Amniotic stem cell (primary cell): ENCODE measurements at places on chromosomes 1 and 21.

GRCh38 chr1:215488850-215489249, 78.3 kb upstream of the KCTD3 start:
- no peak for DNase-seq

DNA sequence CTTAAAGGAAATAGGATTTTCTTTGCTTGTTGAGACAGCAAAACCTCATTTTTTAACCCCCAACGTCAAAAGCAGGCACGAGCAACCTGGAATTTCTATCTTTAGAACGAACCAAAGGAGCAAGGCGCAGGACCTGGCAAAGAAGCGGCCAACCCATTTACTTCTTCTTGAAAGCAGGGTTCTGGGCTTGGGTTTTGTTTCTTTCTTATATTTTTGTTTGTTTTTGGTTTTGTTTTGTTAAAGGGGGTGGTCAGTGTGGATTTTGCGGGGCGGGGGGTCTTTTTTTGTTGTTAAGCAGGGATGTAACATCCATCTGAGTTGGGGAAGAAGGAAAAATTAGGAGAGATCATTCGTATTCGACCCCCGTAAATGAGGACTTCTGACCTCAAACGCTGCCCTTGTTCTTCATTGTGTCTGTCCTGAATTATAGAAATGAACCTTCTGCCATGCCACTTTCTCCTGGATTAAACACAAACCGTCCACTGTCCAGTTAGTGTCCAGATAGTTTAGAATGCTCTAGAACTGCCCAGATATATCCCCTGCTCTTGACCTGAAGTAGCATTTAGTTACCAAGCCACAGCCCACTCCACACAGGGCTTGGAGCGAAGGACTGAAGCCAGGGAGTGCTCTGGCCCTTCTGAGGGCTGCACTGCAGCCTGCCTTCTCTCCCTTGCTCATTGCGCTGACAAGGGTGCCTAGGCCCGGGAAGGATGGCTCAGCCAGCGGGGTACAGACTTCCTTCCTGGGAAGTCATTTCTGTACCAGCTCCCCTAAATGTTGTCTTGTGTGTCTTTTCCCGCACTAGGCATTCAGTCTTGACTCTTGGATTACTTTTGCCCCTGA, 909 bp upstream of the APP start:
- DNase-seq = no peak

DNA sequence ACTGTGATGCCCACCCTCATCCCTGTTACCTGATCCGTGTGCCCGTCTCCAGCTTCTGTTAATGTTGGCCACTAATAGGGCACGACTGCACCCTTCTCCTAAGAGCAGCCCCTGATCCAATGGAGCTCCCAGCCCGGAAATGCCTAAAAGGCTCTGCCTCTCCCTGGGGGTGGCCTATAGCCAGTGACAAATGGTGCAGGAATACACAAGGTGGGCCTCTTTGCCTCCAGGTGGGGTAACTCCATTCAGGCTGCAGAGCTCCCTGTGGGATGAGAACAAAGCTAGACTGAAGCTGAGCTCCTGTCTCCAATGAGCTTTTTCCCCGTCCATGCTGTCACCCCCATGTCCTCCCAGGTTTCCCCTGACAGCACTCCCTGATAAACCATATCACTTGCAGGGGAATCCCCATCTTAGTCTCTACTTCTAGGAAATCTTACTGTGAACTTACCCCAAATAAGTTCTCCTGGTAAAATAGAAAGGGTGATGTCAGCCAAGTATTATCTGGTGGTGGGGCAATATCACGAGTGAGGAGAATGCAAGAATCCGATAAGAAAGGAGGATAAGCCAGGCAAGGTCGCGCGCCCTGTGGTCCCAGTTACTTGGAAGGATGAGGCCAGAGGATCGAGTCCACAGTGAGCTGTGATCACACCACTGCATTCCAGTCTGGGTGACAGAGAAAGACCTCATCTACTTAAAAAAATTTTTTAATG, 18.6 kb downstream of the S100A7A start:
- DNase-seq = no peak

- DNase-seq = no peak
Measured at GRCh38 chr1:180258290-180258689, 28.2 kb downstream of the LHX4 start.

DNA sequence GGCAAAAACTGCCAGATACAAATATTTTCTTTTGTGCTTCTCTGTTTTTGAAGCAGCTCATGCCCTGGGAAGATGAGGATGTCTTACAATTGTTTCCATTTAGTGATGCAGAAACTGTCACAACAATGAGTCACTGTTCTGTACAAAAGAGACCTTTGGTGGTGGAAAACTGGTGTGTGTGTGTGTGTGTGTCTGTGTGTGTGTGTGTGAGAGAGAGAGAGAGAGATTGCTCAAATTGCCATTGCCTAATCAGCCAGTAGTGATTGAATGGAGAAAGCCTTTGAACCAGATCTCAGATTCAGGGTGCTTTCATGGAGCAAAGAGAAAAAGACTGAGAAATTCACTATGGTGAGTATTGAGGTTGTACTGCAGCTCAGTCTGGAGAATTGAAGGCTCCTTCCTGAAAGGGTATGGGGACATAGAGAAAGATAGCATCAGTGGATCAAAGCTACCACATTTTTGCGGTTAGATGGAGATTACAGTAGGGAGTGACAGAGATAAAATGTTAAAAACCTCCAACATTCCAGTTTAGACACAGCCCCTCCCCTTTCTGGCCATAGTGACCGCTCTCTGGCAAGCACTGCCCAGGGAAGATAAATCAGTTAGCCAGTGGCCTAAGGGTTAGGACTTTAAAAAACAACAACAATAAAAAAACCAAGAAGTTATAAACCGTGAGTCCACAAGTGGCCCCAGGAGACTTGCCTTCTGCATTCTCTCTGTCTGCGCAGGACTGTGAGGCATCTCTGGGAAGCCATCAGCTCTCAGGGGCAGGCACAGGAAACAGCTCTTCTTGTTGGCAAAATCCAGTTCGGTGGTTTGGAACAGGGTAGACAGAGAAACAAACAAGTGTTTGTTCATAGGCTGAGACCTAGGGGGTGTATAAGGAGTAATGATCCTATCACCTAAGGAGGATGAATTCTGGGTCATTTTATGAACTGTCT, 406.5 kb downstream of the DUSP10 start:
- no peak for DNase-seq

GRCh38 chr1:47506053-47506452, 68.2 kb downstream of the FOXD2 start:
- no peak for DNase-seq

DNA sequence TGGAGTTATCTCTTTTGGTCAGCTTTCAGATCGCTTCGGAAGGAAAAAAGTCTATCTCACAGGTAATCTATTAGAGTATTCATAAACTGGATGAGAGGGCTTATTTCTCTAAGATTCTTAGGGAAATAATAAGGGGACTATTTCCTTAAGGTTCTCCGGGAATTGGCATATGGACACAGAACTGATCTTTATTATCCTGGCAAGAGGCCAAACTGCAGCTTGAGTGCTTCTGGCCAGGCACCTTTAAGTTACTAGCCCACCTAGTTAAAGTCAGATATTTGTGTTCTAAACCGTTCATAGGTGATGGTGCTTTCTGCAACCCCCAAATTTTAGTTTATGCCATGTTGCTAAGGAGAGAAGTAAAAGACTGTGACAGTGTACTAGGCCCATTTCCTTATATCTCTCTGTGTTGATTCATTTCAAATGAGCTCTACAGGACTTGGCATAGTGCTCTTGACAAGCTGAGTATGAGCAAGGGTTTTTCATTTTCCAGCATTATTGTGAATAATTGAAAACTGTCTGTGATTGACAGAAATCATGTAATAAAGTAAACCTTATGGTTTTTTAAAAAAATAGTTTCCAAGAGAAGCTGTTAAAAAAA, 43.4 kb downstream of the SLC22A15 start:
- DNase-seq = no peak

DNA sequence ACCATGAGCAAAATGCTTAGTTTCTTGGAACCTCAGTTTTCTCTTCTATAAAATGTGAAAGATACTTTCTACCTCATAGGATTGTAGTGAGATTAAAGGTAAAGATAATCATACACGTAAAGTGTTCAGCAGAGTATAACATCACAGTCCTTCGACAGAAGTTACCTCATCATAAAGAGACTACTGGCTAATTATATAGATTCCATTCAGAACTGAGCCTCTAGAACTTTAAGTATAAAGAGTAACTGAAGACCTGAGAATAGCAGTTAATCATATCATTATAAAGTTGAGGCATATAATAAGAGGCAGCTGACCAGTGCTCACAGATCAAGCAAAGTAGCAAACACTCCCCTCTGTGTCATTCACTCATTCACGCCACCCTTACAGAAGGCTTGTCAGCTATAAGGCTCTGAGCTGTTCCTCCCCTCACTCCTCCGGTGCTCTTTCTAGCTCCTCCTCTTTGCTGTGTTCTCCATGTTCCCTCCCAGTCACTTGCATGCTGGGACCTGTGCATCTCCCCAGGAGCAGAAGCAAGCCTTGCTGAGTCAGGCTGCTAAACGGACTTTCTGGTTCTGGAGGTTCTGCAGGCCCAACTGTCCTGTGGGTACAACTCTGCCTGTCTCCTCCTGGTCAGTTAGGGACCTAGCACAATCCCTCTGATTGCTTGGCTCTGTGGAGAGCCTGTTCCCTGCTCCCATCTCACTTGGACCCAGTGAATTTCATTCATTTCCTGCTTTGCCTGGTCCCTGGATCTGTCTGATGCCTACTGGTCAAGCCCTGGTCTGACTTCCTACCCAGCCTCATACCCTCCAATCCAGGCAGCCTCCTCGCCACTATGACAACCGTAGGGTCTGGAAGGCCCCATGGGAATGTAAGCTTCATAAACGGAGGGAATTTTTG, 28.3 kb upstream of the LY9 start:
- DNase-seq = no peak

DNA sequence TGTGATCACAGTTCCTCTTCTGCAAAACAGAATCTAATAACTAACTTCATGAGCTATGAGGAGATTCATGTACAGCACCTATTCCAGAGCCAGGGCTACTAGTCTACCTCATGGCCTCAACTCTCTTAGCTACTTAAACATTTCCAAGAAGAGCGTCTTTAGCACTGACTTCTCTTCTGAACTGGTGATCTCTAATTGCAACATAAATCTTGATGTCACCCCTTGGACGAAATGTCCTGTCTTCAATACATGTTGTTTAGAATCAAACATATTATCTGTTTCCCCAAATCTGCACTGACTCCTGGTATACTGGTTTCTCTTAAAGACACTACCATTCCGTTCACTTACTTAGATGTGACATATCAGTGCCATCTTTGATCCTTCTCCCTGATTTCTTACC, 88.2 kb downstream of the GRIK1 start:
- no peak for DNase-seq

DNA sequence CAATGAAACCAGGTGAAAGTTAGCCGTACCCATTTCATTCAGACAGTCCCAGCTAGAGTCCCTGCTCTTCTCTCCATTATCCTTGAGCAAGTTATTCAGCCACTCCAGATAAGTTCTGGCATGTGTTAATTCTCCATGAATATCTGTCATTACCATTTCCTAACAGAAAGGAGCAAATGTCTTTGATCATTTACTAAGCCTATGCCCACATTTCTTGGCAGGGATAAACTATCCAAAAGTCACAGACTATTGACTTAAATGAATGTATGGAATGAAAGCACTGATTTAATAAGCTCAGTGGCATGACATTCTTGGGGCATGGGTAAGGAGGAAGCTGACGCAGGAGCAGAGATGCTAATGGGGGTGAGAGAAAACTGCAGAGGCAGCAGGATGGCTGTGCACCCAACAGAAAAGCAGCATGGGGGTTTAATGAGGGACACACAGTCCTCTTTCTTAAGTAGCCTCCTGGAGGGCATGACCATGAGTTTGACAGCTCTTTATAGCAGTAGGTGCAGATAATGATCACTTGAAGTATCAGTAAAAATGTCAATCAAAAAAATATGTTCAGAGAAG, 17.6 kb upstream of the DHCR24 start:
- DNase-seq = peak; percentile 38

DNA sequence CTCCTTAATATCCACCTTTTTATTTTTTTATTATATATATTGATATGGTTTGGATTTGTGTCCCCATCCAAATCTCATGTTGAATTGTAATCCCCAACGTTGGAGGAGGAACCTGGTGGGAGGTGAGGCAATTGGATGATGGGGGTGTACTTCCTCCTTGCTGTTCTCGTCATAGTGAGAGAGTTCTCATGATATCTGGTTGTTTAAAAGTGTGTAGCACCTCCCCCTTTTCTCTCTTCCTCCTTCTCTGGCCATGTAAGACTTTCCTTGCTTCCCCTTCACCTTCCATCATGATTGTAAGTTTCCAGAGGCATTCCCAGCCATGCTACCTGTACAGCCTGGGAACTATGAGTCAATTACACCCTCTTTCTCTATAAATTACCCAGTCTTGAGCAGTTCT, 22.7 kb upstream of the CCSAP start:
- no peak for DNase-seq

DNA sequence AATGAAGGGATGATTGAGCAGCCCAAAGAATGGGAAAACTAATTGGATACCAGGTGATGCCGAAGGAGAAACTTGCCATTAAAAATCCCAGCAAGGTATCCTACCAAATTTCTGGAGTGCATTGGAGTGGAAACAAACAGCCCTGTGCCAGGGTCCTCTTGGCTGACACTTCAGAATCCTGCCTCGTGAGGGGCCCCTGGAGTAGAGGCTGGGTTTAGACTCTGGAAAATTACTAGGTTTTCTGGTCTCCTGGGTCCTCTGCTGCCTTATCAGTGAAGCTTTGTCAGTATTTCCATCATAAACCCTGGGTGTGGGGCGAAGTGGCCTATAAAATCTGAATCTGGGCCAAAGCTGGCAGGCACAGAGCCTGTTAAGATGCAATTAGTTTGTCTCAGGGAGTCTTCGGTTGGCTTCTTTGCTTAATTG, 289.2 kb upstream of the USP24 start:
- DNase-seq = no peak

DNA sequence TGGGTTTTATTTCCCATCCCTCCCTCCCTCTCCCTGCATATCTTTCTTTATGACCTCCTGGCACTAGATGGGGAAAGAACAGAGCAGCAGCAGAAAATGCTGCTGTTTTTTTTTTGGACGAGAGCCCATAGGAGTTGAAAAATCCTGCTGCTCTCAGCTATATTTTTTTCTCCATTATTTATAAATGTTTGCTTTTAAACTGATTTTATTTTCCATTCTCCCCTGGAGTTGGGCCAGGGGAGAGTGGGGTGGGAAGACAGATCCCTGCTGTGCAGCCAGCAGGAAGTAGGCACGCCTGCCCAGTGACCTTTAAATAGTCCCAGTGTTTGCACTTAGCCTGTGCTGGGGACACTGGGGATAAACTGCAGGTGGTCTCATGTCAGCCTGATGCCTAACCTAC, 17.4 kb downstream of the SFT2D2 start:
- DNase-seq = no peak

DNA sequence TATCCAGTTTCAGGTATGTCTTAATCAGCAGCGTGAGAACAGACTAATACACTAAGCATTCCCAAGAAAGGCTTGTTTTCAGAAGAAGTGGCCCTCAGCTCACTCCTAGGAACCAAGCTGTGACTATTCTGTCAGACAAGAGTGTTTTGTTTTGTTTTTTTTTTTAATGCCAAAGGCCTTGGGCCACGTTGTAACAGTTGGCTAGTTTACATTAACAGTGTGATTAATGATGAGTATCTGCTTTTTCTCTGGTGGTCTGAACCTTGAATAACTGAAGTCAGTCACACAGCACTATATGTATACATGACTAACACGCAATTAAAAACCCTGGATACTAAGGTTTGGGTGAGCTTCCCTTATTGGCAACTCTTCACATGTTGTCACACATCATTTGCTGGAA, 21.9 kb downstream of the DPYD start:
- DNase-seq = no peak

GRCh38 chr1:24441996-24442668, 26.5 kb downstream of the NIPAL3 start:
- no peak for DNase-seq

- no peak for DNase-seq
Measured at GRCh38 chr1:39721664-39722063, 17.0 kb upstream of the PPIE start.

- no peak for DNase-seq
Measured at GRCh38 chr1:108142773-108143394, 57.3 kb downstream of the SLC25A24 start.
